ENCODE measurements at places on chromosomes 7 and 10.

GRCh38 chr10:70461397-70462348 is 16.9 kb upstream of the PALD1 start:
- no peak for DNase-seq

DNA sequence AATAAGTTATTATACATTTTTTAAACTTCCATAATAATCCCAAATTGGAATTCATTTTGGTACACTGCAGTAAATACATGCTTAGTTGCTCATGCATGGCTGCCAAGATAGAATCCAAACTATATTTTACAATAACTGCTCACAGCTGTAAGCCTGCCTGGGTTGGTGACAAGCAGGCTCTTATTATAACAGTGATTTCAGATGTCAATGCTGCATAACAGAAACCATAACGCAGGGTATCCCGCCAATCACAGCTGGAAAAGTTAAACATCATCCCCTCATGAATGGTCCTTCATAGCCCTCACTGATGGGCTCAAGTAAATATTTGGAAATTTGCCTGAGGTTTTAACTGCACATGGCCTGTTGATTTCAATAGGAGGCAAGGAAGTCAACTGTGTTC is 149.8 kb downstream of the AMPH start:
- no peak for DNase-seq

DNA sequence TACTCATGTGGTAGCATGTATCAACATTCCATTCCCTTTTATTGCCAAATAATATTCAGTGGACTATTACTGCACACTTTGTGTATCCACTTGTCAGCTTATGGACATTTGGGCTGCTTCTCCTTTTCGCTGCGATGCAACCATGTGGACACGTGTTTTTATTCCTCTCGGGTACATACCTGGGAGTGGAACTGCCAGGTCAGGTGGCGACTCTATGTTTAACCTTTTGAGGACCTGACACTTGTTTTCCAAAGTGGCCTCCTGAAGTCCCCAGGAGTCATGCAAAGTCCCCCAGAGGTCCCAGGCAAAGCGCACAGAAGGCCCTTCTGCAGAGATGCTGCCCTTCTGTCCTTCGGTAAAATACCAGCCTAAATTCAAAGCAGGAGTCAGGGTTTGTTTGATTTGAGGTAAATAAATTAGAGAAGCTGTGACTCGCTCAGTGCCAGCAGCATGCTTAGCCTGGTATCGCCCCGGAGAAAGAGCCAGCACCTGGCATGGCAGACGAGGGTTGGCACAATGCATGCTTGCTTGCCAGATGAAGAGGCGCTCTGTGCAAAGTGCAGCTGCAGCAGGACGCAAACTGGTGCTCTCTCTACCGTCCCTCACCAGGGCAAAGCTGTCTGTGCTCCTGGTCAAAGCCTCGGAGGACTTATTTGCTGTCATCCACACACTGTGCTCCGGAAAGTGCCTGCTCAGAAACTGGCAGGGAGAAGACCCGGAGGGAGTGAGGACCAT is 37.8 kb downstream of the HIPK2 start:
- DNase-seq = peak; percentile 73

- DNase-seq = no peak
These were observed 634.7 kb downstream of the ARL4A start for GRCh38 chr7:13322126-13322525.

GRCh38 chr10:43573250-43574000 is 991 bp downstream of the ZNF239 start:
- DNase-seq = no peak

Measured in NCI-H2029 treated with DMSO at 0.1 percent for 48 hours (cell line).